ENCODE measurements at places on chromosomes 5 and 9.
A peak's percentile ranks its signal among the peaks of the same experiment; 100 is the strongest.

DNA sequence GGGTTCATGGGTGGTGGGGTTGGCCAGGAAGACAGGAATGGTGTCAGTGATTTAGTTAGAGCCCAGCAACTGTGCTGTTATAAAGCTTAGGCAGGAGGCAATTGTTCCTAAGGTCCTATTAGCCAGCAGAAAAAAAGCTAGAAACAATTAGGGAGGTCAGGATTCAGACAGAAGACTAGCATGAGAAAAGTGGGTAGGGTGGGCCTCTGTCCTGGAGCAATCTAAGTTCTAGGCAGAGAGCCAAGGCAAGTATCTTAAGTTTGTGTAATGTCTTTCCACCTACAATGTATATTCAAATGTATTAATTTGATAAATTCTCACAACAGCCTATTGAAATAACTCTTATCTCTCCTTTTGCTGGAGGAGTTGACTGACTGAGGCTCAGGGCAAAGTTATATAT, 6.1 kb upstream of the ZFAND5 start:
- DNase-seq: no peak

DNA sequence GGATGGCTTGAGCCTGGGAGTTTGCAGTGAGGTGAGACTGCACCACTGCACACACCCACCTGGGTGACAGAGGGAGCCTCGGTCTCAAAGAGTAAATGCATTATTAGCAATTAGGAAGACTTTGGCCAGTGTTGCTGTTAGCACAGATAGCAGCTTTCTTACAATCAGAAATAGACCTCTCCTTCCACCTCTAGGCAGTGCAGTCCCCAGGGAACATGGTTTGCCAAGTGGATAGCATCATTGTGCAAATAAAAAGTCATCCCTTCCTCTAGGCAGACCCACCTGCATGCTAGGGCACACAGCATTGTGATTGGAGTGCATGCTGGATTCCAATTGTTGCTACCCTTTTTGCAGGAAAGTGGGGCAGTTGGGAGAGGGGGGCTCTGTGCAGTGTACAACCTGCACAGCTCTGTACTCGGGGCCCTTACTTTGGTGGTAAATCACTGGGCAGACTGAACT, 77.9 kb upstream of the KLF9 start:
- DNase-seq: no peak

DNA sequence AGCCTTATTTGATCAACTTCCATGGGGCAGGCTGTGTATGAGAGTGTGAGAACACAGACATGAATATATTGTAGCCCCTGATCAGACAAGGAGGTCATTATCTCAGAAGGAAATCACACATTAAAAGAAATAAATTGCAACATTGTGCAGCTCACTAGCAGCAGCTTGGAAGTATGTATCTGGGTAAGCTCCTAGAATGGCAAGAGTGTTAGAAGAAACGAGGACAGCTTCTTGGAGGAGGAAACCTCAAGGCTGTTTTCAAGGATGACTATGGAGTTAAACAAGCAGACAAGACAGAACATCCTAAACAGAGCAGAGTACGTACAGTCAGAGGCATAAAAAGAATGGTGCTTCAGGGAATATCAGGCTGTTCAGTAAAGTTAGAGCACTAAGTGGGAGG, 511.0 kb downstream of the SLCO4C1 start:
- DNase-seq: no peak

GRCh38 chr9:22423566-22423965, 23.1 kb upstream of the DMRTA1 start:
- DNase-seq: no peak

GRCh38 chr9:137478962-137479861, 20.1 kb upstream of the NSMF start:
- no peak for DNase-seq

- DNase-seq: no peak
Measured at GRCh38 chr5:102638912-102639652, 116.0 kb upstream of the PAM start.

GRCh38 chr9:22731786-22732185, 285.2 kb downstream of the DMRTA1 start:
- no peak for DNase-seq

- DNase-seq: peak; percentile 35
Measured at GRCh38 chr9:126945682-126946081, 31.1 kb downstream of the RALGPS1 start.

DNA sequence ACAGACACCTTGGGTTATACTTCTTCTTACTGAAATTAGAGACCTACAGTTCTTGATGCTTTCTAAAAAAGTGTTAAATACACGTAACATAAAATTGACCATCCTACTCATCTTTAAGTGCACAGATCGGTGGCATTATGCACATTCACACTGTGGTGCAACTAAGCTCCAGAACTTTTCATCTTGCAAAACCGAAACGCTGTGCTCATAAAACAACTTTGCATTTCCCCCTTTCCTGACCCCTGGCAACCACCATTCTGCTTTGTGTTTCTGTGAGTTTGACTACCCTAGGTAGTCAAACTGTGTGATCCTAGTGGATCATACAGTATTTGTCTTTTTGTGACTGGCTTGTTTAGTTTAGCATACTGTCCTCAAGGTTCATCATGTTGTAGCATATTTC, 3.9 kb downstream of the MVB12B start:
- no peak for DNase-seq

DNA sequence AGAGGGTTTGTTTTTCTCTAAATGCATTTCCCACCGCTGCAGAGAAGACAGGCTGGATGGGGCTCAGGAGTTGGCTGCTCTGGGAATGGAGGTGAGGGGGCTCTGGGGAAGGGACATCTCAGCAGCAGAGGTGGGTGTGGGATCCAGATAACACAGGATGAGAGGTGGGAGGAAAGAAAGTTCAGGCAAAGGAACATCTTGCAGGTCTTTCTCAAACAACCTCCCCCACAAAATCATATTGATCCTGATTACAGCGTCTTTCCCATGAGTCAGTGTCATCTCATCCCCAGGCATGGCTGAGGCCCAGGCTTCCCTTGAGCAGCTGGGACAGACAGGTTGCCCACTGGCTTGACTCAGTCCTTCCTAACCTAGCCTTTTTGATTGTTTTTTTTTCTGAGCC, 11.3 kb upstream of the ACSL6 start:
- no peak for DNase-seq

- DNase-seq: no peak
Measured at GRCh38 chr9:20620650-20621470, 1.4 kb downstream of the MLLT3 start.

DNA sequence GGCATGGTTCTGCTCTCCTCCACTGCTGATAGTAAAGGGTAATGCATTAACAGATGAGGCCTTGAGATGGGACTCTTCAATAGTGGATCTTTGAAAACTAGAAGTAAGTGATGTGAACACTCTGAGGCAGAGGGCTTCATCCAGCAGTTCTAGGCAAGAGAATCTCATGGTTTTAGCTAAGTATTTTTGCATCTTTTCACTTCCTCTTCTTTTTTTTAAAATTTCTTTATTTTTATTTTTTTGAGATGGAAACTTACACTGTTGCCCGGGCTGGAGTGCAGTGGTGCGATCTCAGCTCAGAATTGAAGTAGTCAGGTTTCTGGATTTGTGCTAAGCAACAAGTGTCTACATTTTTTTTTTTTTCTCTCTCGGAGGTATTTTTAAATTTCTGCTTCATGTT, 101.9 kb downstream of the MTRR start:
- DNase-seq: no peak

- DNase-seq: no peak
Measured at GRCh38 chr5:65012301-65012892, 243.7 kb downstream of the CWC27 start.

DNA sequence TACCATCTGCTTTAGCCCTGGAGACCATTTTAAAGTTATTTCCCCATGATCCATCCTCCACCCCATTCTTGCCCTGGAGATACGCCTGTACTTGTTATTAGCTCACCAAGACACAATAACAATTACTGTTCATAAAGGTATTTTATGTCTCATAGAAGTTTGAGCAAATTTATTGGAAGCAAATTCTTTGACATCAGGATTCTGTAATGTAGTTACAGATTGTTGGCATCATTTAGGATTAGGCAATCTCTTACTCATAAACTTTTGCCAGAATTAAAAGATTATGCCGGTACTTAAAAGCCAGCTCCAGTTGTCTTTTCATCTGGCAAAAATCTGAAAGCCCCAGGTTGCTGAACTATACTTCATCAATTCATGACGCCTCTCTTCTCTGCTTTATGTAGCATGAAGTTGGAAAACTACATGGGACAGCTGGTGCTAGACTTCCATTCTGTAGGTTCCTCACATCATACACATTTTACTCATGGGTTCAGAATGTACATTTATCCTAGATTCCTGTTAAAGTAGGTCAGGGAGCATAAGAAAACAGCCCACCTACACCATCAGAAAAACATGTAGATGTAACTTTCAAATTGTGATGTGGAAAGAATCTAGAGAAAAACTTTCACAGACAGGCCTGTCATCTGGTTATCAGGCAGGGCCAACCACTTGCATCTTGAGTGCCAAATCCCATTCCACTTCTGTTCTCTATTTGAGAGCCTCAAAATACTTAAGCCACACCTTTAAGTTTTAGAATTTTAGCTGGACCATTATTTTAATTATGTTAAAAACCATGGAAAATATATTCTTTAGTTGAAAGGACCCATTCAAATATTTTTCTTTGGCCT, 14.0 kb downstream of the ATP10B start:
- no peak for DNase-seq

DNA sequence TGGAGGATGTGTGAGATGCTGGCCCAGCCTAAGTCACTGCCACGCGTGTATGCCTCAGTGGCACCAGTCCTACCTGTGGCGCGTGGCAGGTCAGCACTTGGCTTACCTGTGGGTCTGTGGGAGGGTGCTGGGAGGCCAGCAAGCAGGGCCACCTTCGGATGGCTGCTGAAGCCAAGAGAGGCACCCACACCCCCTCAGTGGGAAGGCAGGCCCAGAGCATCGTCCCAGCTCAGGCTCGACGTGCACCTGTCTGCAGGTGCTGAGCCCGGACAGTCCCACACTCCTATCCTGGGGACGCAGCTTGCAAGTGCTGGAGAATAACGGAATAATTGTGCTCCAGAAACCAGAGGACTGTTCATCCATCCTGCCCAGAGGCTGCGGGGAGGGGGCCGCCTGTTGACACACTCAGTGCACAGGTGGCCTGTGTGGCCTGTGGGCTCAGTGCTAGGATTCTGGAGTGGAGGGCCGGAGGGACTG, 24.0 kb downstream of the NKD2 start:
- DNase-seq: no peak

DNA sequence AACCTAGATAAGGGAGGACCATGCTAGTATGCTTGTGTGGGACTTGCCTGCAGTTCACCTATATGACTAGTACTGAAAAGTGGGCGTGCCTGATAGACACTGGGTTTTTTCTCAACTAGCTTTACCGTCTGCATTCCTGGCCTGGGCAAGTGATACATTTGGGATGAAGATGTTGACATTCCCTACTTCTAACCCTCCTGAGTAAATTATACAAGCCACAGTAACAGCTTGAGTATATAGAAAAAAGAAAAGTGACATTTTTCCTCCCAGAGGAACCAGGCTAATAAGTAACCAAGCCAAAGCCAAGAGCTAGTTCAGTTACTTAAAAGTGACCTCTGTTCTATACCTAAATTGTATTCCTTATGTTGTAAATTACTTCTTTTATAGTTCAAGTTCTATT, 153.8 kb upstream of the CYLC2 start:
- DNase-seq: no peak

DNA sequence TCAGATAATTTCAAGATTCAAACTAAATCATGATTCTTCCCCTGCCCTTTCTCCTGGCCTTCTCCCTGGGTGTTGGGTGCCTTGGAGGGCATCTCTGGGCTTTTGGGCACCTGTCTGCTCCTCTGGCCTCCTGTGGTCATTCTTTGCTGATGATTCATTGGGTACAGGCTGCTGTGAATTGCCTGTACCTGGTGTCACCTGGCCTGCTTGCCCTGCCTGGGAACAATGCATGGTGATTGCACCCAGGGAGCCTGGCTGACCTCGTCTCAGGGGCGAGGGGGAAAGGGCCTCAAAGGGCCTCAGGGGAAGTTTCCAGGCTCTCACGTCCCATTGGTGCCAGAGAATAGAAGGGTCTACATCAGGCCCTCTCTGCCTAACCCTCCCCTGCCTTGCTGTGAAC, 20.1 kb upstream of the CKMT2 start:
- DNase-seq: no peak

- DNase-seq: no peak
Measured at GRCh38 chr5:133145436-133146170, 93.8 kb downstream of the HSPA4 start.

DNA sequence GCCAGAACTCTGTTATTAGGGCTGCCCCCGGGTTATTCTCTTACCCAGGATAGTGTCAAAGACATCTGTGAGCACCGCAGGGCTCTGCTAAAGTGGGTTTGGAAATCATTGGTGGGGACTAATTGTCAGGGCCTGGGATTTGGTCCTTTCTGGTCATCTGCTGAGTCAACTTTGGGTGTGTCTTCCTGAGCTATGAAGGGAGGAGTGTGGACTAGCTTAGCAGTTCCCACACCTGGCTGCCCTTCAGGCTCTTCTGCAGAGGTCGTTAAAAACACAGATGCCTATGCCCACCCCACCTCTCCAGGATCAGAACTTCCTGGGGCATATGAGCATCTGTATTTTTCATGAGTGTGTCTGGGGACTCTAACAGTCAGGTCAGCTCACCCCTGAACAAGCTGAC, 352.2 kb downstream of the SLIT3 start:
- no peak for DNase-seq

DNA sequence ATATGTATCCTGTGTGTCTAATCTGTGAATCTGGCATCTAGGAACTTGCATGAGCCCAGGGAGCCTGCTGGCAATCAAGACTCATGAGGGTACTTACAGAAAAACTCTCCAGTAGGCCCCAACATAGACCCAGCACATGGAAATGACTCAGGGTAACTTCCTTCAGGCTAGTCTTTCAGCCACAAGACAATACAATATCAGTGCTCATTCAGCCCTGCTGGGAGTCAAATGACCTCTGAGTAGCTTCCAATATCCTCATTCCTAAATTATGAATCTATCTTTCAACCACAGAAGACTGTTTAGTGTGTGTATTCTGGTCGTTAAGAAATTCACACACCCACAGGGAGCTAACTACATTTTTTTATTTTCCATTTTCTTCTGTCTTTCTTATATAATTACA, 1273.0 kb downstream of the EFNA5 start:
- DNase-seq: peak; percentile 35

- DNase-seq: no peak
Measured at GRCh38 chr5:117183326-117183725, 608.7 kb upstream of the SEMA6A start.

GRCh38 chr5:15009420-15009819, 137.8 kb upstream of the ANKH start:
- DNase-seq: no peak

DNA sequence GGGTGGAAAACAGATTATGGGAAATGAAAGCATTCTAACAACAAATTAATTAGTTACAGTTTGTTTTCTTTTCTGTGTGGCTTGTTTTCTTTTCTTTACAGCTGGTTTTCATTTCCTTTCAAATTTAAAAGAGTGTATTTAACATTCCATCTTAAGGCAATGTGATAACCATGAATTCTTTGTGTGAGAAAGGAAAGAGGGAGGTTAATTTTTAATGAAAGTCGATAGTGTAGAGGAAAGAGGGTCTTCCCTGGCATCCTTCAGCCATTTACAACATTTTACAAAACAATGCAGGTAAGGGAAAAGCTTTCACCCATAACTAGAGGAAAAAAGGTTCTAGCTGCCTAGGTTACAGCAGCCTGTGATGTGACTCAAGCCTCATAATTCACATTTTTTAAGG, 43.9 kb upstream of the IL33 start:
- no peak for DNase-seq

GRCh38 chr5:142561486-142562097, 124.3 kb downstream of the FGF1 start:
- no peak for DNase-seq

GRCh38 chr5:150254363-150254762, 35.2 kb downstream of the CAMK2A start:
- DNase-seq: no peak
